GF-D8 (cell line): ENCODE measurements at places on chromosomes 7 and 10.

GRCh38 chr7:5354460-5355232 is 69.0 kb downstream of the TNRC18 start:
- DNase-seq: no peak

- no peak for DNase-seq
These were observed 40.2 kb downstream of the VWA2 start for GRCh38 chr10:114279289-114279688.

DNA sequence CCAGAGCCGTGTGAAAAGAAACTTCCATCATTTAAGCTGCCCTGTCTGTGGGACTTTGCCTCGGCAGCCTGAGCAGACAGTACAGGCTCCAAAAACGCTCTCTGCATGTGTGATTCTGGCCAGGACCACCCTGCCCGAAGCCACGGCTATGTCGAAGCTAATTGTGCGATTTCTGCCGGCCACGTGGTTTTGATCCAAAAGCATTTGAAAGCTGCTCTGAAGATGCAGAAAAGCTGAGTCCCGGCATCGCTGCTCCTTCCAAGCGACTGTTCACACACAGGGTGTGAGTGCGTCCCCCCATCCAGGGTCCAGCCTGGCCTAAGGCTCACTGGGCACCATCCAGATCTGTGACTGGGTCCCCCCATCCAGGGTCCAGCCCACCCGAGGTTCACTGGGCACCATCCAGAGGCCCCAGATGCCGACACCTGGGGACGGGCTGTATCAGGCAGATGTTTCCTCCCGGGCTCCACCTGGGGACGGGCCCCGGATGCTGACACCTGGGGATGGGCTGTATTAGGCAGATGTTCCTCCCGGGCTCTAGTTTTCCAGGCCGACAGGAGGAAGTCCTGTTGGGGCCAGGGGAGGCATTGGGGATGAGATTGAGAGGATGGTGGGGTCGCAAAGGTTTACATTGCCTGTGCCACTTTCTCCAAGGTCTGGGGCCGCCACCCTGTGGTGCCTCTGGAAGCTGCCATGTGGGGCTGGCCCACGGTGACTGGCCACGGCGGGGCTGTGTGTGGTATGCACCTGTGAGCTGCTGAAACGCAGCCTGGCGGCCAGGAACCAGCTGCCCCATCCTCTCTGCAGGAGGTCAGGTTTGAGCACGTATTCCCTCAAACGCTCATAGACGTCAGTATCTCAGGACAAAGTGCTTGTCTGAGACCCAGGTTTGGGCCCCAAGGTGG is 527.4 kb downstream of the DNAJB6 start:
- no peak for DNase-seq

GRCh38 chr7:18059171-18059570 is 31.5 kb upstream of the PRPS1L1 start:
- no peak for DNase-seq

DNA sequence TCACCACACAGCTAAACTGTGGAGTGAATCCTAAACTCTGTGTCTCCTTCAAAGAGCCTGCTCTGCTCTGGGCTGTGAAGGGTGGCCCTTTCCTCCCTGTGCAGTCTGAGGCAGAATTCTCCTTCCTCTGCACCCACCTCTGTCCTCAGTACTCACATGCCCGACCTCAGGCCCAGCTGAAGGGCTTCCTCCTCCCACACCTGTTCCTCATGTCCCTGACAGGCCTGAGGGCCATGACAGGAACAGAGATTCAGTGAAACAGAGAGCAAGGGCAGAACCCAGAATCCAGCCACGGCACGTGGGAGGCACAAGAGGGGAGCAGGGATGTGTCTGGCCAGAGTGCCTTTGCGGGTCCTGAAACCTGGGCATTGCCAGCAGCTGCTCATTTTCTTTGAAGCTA is 13.9 kb downstream of the CREB3L2 start:
- DNase-seq: no peak
